ENCODE measurements at places on chromosomes 16 and 17.

DNA sequence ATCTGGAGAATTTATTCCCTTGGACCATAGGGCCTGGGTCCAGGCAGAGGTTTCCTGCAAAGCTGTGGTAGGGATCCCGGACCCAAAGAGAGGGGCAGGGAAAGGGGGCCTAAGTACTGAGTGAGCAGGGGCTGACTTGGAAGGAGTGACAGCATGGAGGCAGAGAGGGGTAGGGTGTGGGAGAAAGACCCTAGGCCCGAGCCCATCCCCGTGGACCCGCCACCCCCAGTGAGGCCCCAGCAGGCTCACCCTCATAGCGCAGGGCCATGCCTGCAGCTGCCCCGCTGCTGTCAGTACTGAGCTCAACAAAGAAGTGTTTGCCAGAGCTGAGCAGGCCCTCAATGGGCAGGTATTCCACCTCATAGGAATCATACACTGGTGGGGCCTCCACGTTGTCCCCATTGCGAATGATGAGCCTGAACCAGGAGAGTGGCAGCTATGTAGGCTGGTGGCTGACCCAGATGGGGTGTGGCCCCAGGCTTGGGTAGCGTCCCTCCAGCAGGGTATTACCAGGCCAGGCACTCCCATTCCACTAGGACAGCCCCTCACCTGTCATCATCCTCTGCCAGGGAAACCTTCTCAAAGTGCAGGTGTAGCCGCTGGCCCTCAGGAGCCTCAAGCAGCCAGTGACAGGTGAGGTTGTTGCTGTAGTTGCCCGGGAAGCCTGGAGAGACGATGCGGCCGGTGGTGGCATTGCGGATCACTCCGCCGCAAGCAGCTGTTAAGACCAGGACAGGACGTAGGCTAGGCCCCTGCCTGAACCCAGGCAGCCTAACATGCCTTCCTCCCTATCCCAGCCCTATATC, 9.1 kb upstream of the PHF12 start:
- DNase-seq = no peak

DNA sequence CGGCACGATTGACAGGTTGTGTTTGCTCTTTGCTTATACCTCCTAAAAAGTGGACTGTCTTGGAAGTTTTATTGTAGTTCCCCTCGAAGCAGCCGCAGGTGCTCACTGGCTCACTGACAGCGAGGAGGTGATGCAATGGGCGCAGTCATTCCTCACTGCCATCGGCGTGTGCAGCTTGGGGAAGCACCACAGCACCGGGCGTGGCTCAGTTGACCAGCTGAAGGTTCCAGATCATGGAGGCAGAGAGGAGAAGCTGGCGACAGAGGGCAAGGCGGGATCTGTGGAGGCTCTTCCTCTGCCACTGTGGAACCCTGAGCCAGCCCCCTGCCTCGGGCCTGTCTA, 72.1 kb upstream of the TNRC6C start:
- no peak for DNase-seq

GRCh38 chr17:55201308-55201932, 63.3 kb upstream of the HLF start:
- DNase-seq = no peak

GRCh38 chr17:78144147-78144719, 2.0 kb upstream of the C17orf99 start:
- peak; percentile 71 for DNase-seq

GRCh38 chr17:77432742-77433141, 292.0 kb downstream of the SEC14L1 start:
- no peak for DNase-seq

DNA sequence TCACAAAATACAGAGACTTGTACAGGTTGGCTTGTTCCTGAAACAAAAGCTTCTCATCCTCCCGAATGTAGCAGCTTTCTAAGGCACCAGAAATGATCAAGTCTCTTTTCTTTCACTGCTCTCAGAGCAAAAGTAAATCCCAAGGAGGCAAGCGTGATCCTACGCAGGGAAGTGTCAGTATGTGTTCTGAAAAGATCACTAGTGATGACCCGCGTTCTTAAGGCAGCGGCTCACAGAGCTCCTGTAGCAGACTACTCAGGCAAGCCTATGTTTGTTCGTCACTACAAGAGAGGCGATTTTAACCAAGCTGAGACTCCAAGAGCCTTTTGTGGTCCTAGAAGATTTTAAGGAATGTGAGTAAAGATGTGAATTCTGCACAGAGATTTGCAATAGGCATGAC, 34.5 kb downstream of the WIPI1 start:
- DNase-seq = no peak

- no peak for DNase-seq
Observed at GRCh38 chr17:9628509-9628908, 16.8 kb upstream of the USP43 start.

All from CD4-positive, alpha-beta T cell treated with Interleukin-1 beta for 1 hour (primary cell).